Bone marrow (tissue), 2 donors: ENCODE measurements at places on chromosomes 16 and 17.

DNA sequence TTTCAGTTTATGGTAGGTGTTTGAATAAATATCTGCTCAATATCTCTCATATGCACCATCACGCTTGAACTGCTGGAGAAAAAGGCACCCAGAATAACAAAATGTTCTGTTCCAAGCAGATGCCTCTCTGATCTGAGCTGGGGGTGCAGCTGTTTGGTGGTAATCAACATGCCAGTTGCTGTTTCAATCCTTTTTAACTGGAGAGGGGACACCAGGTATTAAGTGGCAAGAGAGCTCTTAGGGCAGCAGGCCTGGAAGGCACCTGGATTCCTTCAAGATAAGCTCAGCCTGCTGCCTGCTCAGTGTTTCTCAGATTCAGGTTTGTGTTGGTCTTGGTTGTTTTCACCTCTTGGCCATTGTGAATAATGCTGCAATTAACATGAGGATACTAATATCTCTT lies 27.2 kb upstream of the VAT1L start:
- no peak for DNase-seq

DNA sequence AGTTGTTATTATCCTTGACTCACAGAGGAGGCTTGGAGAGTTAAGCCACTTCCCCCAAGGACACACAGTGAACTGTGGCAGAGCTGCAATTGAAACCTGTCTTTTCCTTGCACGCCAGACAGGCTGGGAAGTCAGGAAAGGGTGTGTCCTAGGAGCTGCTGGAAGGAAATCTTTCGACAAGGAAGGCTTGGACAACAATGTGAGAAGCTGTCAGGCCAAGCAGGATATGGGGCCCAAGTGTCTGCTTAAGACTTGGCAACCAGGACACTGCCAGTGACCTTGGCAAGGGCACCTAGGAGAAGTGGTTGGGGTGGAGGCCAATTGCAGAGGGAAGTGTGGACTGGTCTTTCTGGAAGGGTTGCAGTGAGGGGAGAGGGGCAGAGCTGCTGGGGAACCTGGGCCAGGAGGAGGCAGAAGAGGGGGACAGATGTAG lies 2.1 kb upstream of the CAMKK1 start:
- DNase-seq, result no peak

- no peak for DNase-seq
Observed at GRCh38 chr17:69228018-69228417, 606 bp downstream of the ABCA10 start.

DNA sequence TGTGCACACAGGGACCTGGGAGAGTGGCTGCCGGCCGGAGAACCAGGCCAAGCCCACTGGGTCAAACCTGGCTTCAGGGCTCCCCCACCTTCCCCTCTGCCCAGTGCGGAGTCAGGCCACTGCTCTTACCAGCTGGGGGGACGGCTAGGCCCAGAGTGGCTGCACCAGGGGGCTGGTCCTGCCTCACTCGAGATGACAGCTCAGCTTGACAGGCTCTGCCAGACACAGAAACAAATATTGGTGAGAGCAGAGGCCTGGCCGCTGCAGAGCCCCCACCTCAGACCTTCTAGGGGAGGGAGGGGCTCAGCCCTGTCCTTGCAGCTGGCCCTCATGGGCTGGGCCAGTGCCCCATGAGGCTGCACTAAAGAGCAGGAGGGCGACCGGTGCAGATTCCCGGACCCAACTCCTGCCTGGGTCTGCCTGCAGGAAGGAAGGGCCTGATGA lies 4.5 kb downstream of the NUDT16L1 start:
- no peak for DNase-seq

GRCh38 chr17:33667052-33667509 lies 374.0 kb upstream of the ASIC2 start:
- no peak for DNase-seq
